Stimulated activated CD4-positive, alpha-beta T cell treated with anti-CD3 and anti-CD28 coated beads, Interleukin-2, amount 100 ng/mL, for 4 hours (primary cell): ENCODE measurements at places on chromosomes 5 and 9.

GRCh38 chr9:71796100-71796767 is 27.9 kb upstream of the CEMIP2 start:
- peak; percentile 6 for DNase-seq

GRCh38 chr5:39541920-39542319 is 117.1 kb upstream of the DAB2 start:
- DNase-seq, result no peak

- peak; percentile 27 for DNase-seq
Observed at GRCh38 chr9:33817327-33818166, 587 bp downstream of the UBE2R2 start.

DNA sequence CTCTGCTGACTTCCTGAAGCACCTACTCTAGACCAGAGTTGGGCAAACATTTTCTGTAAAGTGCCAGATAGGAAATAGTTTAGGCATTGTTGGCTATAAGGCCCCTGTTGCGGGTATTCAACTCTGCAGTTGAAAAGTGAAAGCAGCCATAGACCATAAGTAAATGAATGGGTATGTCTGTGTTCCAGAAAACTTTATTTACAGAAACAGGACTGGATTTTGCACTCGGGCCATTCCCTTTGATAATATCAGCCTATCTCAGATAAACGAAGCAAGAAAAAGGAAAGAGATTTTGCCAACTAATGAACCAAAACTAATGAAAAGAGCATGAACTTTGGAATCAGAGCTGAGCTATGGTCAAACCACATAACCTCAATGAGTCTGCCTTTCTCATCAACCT is 184.4 kb downstream of the SAXO1 start:
- no peak for DNase-seq

DNA sequence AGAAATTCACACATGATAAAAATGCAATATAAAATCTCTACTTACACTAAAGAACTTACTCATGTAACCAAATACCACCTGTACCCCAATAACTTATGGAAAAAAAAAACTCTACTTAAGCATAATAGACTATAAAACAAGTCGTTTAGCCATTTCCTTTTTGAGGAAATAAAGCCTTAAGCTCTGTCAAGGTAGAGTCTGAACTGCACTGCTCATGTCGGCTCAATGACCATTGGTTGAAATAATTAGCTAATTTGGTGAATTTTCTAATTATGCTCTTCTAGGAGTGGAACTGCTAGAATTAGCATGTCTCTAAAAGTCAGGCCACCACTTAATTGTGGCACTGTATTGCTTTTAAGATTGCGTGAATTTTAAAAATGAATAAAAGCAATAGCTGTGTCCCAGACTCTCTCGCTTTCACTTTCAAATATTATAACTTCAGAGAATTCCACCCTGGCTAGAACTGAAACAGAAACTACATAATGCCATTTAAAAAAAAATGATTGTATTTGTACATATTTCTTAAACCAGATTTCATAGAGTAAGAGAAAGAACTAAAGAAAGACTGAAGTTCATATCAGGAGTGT is 113.0 kb upstream of the PCA3 start:
- DNase-seq, result no peak

DNA sequence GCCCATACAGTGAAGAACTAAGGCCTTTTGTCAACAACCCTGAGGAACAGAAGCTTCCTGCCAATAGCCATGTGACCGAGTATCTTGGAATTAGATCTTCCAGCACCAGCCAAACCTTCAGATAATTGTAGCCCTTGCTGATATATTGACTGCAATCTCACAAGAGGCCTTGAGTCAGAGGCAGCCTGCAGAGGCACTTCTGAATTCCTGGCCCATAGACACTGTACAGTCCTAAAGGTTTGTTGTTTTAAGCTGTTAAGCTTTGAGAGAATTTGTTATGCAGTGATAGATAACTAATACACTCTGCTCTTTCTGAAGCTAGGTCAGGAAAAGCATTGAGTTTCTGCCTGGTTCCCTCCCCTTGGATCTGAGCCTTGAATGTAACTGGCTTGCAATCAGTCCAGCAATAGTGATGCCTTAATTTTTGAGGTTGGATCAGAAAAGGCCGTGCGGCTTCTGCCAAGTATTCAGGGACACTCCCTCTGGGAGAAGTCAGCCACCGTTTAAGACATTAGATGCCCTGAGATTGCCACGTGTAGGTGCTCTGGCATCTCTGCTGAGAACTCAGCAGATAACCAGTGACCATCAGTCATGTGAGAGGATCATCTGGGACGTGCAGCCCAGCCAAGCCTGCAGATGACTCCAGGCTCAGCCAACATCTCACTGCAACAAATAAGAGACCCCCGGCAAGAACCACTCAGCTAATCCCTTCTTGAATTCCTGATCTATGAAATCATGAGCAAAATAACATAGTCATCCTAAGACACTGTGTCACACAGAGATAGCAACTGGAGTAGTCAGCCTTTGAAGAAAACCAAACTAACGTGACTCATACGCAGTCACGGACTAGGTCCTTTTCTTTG is 126.8 kb upstream of the STC2 start:
- DNase-seq, result no peak

- no peak for DNase-seq
Observed at GRCh38 chr9:77455312-77455927, 192.7 kb downstream of the GNA14 start.

GRCh38 chr5:79416499-79416898 is 97.4 kb downstream of the HOMER1 start:
- no peak for DNase-seq

- DNase-seq, result no peak
Observed at GRCh38 chr9:89667726-89668125, 62.9 kb downstream of the GADD45G start.

- no peak for DNase-seq
Observed at GRCh38 chr5:175596761-175597189, 61.1 kb upstream of the HRH2 start.
